ENCODE measurements at places on chromosomes 12 and 14. TPM values are rescaled to one million over a fixed set of nuclear protein-coding genes. Genes with fewer than 3 reads are reported as not detected.
A peak's percentile ranks its signal among the peaks of the same experiment; 100 is the strongest.

DNA sequence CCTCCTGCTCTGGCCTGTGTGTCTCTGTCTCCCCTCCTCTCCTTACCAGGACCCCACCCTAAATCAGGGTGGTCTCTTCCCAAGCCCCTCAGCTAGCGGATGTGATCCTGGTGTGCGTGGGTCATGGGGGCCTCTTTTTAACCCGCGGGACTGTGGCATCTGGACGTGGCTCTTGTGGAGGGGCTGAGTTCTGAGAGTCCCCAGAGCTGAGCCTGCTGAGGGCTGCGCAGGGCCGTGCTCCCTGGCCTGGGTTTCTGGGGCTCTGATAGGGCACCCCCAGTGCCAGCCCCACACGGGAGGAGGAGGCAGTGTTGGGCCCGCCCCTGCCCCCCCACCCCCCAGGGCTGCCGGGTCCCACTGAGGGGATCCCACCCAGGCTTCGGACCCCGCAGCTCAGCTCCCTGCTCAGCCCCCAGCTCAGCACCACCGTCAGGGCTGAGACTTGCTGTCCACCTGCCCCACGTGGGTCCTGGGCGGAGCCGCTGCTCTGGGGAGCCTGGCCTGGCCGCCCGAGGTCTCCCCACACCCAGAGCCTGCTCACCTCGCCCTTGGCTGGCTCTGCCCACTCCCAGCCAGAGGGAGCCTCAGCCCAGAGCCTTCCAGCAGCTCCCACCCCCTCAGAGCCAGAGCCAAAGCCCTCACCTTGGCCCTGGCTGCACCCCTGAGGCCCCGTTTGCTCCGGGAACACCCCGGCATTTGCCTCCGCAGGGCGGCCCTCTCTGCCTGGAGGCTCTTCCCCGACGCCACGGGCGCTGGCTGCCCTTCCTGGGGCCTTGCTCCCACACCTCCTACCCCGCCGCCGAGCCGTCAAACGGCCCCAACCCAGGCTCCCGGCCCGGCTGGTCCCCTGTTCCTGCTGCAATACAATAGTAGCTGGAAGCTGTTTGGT, 31.5 kb downstream of the NOC4L start:
- H3K27me3 ChIP-seq = peaks cover 90% of the 10 kb centered on the region
- H3K27ac ChIP-seq = no peak overlapping the region
- no peak for DNase-seq
- H3K4me3 ChIP-seq = no peak overlapping the region
- H3K36me3 ChIP-seq = no peaks in the 10 kb centered on the region
- H3K4me1 ChIP-seq = peaks cover 3% of the 10 kb centered on the region

- DNase-seq = no peak
- no peaks in the 10 kb centered on the region for H3K36me3 ChIP-seq
- no peaks in the 10 kb centered on the region for H3K27me3 ChIP-seq
Observed at GRCh38 chr12:6018265-6018664, 73.2 kb upstream of the ANO2 start.

Gene KLRK1
- not detected for total RNA-seq

DNA sequence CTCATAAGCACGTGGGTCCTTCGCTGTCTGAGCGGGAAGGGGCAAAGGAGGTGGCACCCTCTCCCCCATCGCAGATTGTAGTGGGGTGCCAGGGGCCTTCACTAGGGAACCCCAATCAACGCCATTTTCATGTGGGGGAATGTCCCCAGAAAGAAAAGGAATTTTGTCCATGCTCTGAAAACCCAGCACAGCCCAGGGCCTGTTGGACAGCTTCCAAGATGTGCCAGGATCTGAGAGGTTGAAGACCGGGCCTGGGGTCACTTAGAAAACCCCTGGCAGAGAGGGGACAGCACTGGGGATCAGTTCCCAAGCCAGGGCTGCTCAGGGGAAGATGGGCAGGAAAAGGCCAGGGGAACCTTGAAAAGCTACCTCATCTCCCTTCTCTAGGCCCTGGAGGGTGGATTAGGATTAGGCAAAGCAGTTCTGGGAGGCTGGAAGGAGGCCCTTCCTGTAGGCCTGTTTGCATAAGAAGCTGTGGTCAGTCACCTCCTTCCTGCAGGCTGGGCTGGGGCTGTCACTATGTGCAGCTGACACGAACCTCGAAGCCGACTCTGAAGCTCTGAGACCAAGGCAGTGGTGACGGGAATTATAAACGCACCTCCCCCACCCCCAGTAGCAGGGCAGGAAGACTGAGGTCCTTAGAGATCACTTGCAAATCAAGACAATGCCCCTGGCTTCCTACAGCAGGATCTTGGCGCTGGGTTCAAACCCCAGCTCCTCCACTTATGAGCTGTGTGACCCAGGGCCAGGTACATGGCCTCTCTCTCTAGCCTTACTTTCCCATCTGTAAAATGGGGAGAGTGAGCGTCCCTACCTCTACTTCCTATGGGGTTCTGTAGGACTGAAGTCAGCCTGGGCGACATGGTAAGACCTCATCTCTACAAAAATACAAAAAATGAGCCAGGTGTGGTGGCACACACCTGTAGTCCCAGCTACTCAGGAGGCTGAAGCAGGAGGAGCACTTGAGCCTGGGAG, 29.0 kb downstream of the TESC start:
- no peaks in the 10 kb centered on the region for H3K27me3 ChIP-seq
- no peak overlapping the region for H3K4me3 ChIP-seq
- no peaks in the 10 kb centered on the region for H3K36me3 ChIP-seq
- H3K4me1 ChIP-seq = no peaks in the 10 kb centered on the region

GRCh38 chr14:68043752-68044151, 224.2 kb downstream of the RAD51B start:
- no peaks in the 10 kb centered on the region for H3K36me3 ChIP-seq
- H3K4me1 ChIP-seq = peaks cover 39% of the 10 kb centered on the region
- no peak overlapping the region for H3K4me3 ChIP-seq
- peak overlapping the region; percentile 70 for H3K27ac ChIP-seq
- no peak for DNase-seq

Gene NTS
- not detected for total RNA-seq

GRCh38 chr12:1947081-1947480, 28.6 kb upstream of the CACNA2D4 start:
- no peak overlapping the region for H3K27ac ChIP-seq
- H3K27me3 ChIP-seq = no peaks in the 10 kb centered on the region
- H3K36me3 ChIP-seq = peaks cover 53% of the 10 kb centered on the region
- no peak overlapping the region for H3K4me3 ChIP-seq
- H3K4me1 ChIP-seq = peaks cover 20% of the 10 kb centered on the region

- H3K36me3 ChIP-seq = no peaks in the 10 kb centered on the region
- H3K4me3 ChIP-seq = no peak overlapping the region
- no peaks in the 10 kb centered on the region for H3K4me1 ChIP-seq
- no peak for DNase-seq
- H3K27ac ChIP-seq = no peak overlapping the region
- no peaks in the 10 kb centered on the region for H3K27me3 ChIP-seq
Observed at GRCh38 chr14:58104808-58105207, 47.2 kb downstream of the ARMH4 start.

- H3K36me3 ChIP-seq = peaks cover 19% of the 10 kb centered on the region
- no peak for DNase-seq
- H3K27me3 ChIP-seq = no peaks in the 10 kb centered on the region
- H3K27ac ChIP-seq = no peak overlapping the region
Observed at GRCh38 chr14:75753696-75754095, 92.7 kb downstream of the TTLL5 start.

DNA sequence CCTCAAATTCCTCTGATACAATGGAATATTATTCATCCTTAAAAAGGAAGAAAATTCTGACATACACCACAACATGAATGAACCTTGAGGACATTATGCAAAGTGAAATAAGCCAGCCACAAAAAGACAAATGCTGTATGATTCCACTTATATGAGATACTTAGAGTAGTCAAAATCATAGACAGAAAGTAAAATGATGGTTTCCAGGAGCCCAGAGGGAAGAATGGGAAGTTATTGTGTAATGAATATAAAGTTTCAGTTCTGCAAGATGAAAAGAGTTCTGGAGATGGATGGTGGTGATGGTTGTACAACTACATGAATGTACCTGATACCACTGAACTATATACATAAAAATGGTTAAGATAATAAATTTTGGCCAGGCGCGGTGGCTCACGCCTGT, 18.3 kb downstream of the VWF start:
- H3K4me1 ChIP-seq = no peaks in the 10 kb centered on the region
- H3K36me3 ChIP-seq = no peaks in the 10 kb centered on the region
- no peak for DNase-seq
- no peaks in the 10 kb centered on the region for H3K27me3 ChIP-seq
- no peak overlapping the region for H3K27ac ChIP-seq
- no peak overlapping the region for H3K4me3 ChIP-seq

DNA sequence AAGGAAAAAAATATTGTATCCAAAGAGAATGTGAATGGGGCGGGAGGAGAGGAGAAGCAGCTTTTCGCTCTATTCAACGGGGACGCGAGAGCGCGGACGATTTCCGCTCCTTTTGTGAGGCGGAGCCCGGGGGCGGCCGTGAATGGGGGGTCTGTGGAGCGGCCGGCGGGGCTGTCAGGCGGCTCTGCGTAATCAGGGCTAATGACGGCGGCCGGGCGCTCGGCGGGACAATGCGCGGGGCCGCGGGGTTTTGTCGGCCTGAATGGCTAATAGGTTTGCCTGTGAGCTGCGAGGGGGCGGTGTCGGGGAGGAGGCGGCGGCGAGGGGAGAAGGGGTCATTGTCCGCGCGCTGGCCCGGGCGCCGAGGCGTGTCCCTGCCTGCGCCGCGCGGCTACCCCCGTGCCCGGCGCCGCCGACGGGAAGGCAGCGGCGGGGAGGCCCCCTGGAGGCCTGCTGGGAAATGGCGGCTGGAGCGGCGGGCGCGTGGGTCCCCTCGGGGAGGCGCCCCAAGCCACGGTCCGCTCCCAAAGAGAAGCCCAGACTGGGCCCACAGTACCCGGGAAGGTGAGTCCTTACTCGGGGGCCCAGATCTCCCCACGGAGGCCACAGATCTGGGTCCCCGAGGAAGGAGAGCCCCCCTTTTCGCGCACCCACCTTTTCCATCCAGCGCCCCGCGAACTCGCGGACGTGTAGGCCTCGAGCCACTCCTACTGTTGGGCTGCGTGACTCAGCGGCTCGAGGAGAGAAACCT, 6.0 kb downstream of the SIX6 start:
- H3K4me3 ChIP-seq = peak overlapping the region; percentile 49
- peaks cover 89% of the 10 kb centered on the region for H3K27me3 ChIP-seq
- peaks cover 33% of the 10 kb centered on the region for H3K4me1 ChIP-seq
- DNase-seq = no peak
- no peak overlapping the region for H3K27ac ChIP-seq
- no peaks in the 10 kb centered on the region for H3K36me3 ChIP-seq

Gene IL26
- total RNA-seq = not detected

- peaks cover 57% of the 10 kb centered on the region for H3K4me1 ChIP-seq
- H3K27ac ChIP-seq = no peak overlapping the region
- H3K4me3 ChIP-seq = peak overlapping the region; percentile 44
- peaks cover 54% of the 10 kb centered on the region for H3K27me3 ChIP-seq
- no peak for DNase-seq
- no peaks in the 10 kb centered on the region for H3K36me3 ChIP-seq
Observed at GRCh38 chr14:105168979-105169507, 467 bp upstream of the JAG2 start.

Gene ABCD2
- total RNA-seq = 0.08 TPM

DNA sequence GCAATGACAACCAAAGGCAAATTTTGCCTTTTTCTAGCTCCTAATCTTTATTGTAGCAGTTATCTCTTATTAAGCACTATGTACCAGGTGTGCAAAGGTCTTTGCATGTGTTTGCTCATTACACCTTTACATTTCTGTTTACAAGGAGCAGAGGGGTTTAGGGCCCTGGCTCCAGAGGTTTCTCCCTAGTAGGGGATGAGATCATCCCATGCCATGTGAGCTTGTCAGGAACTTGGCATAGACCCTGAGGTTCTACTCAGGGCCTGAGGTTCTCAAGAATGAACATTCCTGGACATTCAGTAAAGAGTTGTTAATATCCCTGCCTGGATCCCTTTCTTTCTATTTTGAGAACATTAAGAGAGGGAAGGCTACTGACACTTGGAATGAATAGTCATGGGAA, 292.0 kb downstream of the RPAP3 start:
- no peak overlapping the region for H3K27ac ChIP-seq
- no peak overlapping the region for H3K4me3 ChIP-seq
- no peak for DNase-seq
- H3K36me3 ChIP-seq = no peaks in the 10 kb centered on the region

DNA sequence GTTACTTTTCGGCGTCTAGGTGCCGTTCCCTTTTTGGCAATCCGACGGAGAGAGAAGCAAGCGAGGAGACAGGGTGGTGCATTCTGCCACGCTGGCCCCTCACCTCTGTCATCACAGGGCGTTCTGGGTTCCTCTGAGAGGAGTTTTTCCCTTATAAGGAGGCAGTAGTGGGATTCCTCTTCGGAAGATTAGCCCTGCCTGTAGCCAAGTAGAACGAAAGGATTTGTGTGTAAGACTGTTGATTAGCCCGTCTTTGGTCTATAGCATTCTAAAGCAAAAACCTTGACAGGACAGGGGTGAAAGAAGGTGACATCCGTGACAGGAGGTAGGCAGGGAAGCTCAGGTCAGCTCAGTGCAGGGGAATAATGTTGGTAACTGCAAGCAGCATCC, 9.1 kb upstream of the NEMF start:
- H3K27ac ChIP-seq = peak overlapping the region; percentile 99
- no peaks in the 10 kb centered on the region for H3K36me3 ChIP-seq
- H3K4me1 ChIP-seq = peaks cover 30% of the 10 kb centered on the region
- peak; percentile 85 for DNase-seq
- peak overlapping the region; percentile 71 for H3K4me3 ChIP-seq
- H3K27me3 ChIP-seq = no peaks in the 10 kb centered on the region

- DNase-seq = no peak
- H3K27me3 ChIP-seq = no peaks in the 10 kb centered on the region
- no peak overlapping the region for H3K27ac ChIP-seq
Observed at GRCh38 chr12:13435235-13435933, 238.9 kb downstream of the EMP1 start.

Gene SMCO2
- total RNA-seq = 1.3 TPM

DNA sequence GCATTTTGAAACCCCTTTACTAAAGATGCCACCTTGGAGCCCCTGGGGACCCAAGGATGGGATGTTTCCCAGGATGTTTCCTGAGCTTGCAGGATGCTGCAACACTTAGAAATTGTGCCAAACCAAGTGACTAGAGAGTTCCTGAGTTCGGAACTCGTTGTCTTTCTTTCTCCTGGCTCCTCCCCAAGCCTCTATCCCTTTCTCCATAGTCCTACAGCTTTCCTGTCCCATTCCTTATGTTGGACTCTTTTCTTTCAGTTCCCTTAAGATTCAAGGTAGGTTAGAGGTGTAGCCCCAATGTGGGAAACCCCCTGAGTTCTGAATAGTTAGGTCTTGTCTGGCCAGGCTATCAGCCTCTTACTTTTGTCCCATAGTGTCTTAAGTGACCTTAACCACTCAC, 1.4 kb upstream of the KIF5A start:
- H3K27ac ChIP-seq = no peak overlapping the region
- DNase-seq = no peak
- H3K36me3 ChIP-seq = no peaks in the 10 kb centered on the region
- H3K4me3 ChIP-seq = no peak overlapping the region

- H3K4me1 ChIP-seq = no peaks in the 10 kb centered on the region
- DNase-seq = no peak
- no peak overlapping the region for H3K4me3 ChIP-seq
- no peaks in the 10 kb centered on the region for H3K27me3 ChIP-seq
- no peak overlapping the region for H3K27ac ChIP-seq
Observed at GRCh38 chr14:75497191-75497590, 25.1 kb upstream of the BATF start.

All from suprapubic skin (tissue), 4 donors.